ENCODE measurements at places on chromosomes 2 and 18. TPM values are rescaled to one million over a fixed set of nuclear protein-coding genes. Genes with fewer than 3 reads are reported as not detected.

The CD8B2 gene
- total RNA-seq: not detected

The PMAIP1 gene
- 24.1 TPM for total RNA-seq

The NTSR2 gene
- total RNA-seq: not detected

The CPLX4 gene
- total RNA-seq: not detected

The C2orf74 gene
- total RNA-seq: 7.0 TPM

The IMMT gene
- total RNA-seq: 169 TPM

The SNTG2 gene
- 0.57 TPM for total RNA-seq

The PLB1 gene
- 2.0 TPM for total RNA-seq

The NAT8 gene
- not detected for total RNA-seq

Data from T-helper 2 cell treated with Interferon-gamma antibody and Interleukin-4, amounts not matched to agents 100 ng/mL and 5 ng/mL, for 36 hours (primary cell).